ENCODE measurements at places on chromosomes 3 and 15.
A peak's percentile ranks its signal among the peaks of the same experiment; 100 is the strongest.

- DNase-seq = no peak
Measured at GRCh38 chr15:71390096-71390495, 274.8 kb downstream of the THSD4 start.

- DNase-seq = no peak
Measured at GRCh38 chr3:31836131-31837075, 144.7 kb downstream of the OSBPL10 start.

DNA sequence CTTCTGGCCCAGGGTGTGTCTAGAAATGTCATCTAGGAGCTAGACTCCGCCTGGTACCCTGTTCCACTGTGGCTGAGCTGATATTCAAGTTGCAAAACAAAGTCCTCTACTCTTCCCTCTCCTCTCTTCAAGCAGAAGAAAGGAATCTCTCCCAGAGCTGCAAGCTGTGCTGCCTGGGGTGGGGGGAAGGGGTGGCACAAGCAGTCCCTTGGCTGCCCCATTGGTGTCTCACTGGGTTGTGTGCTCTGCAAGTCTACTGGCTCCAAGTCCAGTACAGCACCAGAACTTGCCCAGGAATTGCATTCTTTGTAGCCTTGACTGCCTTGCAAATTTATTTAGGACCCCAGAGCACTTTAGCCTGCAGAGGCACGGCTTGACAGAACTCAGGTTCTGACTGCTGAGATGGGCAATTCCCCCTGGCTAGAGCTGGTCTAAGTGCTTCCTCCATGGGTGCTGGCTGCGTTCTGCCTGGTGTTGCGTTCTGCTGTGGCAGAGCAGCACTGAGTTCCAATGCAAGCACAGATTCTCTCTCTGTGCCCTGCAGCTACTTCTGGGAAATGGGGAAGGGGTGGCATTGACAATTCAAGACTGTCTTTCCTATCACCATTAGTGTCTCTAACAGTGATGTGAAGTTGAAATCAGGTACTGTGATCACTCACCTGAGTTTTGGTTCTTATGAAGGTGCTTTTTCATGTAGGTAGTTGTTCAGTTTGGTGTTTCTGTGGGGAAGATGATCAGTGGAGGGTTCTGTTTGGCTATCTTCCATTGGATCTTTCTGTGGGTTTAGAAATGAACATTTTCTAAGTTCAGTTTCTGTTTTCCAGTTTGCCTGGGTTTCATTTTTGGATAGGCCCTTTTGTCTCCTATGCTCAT is 39.5 kb downstream of the OXSR1 start:
- DNase-seq = no peak

- no peak for DNase-seq
Measured at GRCh38 chr15:57943171-57943570, 122.3 kb downstream of the ALDH1A2 start.

GRCh38 chr15:42123546-42123945 is 29.2 kb upstream of the PLA2G4D start:
- no peak for DNase-seq

DNA sequence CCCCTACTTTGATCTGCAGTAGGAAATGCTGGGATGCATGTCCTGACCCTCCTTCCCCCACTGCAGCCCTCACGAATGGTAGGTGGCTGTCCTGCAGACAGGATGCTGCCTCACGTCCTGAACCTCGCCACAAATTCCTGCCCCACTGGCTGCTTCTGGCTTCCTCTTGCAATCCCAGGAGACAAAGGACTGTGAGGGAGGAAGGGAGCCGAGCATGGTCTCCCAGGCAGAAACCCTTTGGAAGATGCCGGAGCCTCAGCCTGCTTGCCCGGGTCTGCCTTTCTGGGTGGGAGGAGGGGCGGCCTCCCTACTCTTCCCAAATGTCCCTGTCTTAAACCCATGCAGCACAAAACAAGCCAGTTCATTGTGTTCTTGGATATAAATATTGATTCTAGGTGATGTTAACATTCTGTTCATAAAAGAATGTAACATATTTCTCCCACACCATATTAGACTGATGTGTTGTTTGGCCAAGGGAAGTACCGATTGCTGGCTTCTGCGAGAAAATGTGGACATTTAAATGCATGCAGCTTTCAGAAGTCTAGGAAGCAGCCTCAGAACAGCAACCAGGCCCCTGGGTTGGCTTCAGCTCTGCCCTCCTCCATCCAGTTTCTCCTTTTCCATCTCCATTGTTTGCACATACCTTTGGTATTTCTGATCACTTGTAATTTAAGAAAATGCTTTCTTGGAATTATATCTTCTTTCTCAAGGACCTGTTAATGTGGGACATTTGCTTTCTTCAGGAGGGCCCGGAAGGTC is 75.3 kb downstream of the HMG20A start:
- DNase-seq = no peak

DNA sequence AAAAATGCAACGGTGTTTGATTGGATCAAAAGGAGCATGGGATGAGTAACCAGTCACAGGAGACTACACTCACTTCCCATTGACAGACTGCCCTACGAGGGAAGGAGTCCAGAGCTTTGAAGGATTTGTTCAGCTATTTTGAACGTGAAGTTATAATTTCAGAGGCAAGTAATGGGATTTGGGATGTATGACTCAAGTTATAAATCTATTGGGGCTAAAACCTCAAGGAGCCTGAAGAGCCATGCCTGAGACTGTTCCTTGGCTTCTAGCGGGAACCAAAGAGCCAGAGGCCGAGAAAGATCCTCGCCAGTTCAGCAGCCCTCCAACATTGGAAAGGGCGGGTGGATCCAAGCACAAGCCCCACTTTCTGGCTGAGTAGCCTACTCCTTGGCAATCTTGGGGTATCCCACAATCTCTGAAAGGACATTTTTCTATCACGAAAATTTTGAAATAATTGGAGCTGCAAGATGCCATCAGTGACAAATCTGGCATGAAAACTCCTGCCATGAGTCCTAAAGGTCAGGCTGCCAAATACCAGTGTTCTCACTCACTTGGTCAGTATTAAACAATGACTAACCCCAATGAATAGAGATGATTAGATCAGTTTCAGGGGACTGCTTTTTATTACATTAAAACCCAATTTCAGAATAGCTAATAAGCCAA is 48.6 kb upstream of the SLCO2A1 start:
- DNase-seq = no peak

GRCh38 chr3:195522254-195523023 is 20.7 kb downstream of the PPP1R2 start:
- peak; percentile 24 for DNase-seq

DNA sequence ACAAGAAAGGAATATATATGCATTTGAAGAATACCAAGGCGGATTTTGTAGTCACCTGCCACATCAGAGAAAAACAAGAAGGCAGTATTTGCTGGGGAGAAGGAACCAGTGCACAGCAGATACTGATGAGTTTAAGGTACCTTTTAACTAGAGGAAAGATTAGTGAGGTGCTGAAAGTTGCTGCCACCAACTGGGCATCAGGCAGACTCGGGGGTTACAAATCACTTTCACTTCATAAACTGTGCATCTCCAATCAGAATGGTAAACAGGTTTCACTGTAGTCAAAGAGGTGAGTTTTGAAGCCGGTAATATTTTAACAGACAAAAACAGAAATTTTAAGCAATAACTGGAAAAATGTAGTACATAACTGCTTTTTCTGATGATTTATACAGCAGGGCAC is 4.1 kb downstream of the FBN1 start:
- DNase-seq = peak; percentile 58

DNA sequence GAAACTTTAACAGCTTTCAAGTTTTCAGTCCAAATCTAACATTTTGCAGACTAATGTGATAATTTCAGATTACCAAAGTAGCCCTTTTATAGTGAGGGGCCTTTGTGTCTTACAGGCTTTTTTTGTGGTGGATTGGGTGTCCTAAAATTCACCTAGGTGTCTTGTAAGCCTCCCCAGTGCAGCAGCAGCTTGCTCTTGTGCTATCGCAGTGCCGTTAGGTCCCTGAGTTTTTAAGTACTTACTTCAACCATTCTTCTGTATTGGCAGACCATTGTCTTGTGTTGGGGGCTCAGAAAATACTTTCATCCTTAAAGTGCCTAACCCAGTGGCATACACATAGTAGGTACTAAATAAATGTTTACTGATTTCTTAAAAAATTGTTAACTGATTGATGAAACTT is 2.1 kb downstream of the PDE8A start:
- DNase-seq = no peak

GRCh38 chr15:69394556-69395282 is 19.4 kb upstream of the KIF23 start:
- DNase-seq = peak; percentile 54

DNA sequence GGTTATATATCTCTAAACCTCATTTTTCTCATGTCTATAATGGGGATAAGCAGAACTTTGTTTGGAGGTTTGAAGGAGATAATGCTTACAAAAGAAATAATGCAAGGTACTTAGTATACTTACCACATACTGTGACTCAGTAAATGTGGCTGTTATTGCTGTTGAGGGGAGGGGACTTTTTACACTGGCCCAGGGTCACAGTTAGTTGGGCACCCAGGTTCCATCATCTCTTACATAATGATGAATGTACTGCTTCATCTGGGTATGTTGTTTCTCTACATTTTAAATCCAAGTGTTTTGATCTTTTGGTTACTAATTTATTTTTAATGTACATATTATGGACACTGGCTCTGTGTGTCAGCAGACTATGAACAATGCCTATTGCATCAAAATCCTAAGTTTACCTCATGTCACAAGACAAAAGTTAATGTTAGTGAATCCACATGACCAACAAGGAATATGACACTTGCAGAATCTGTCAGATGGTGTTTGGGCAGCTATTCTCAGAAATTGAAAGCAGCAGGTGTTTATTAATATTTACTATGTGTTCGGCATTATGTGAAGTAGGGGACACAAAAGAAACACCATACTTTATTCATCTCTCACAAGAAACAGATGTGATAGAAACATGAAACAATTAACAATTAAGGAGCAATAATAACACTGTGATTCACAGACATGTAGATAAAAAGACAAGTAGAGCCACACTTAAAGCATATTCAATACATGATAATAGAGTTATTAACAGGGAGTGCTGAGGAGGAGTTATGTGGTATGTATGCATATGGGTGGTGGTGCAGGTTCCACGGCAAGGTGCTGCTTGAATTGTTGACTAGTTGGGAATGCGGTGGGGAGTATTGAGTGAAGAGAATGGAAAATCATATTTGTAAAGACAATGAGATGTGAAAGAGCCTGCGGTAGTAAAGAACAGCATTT is 109.7 kb downstream of the GALK2 start:
- DNase-seq = peak; percentile 26

- no peak for DNase-seq
Measured at GRCh38 chr3:48428088-48428571, 1.8 kb downstream of the PLXNB1 start.

DNA sequence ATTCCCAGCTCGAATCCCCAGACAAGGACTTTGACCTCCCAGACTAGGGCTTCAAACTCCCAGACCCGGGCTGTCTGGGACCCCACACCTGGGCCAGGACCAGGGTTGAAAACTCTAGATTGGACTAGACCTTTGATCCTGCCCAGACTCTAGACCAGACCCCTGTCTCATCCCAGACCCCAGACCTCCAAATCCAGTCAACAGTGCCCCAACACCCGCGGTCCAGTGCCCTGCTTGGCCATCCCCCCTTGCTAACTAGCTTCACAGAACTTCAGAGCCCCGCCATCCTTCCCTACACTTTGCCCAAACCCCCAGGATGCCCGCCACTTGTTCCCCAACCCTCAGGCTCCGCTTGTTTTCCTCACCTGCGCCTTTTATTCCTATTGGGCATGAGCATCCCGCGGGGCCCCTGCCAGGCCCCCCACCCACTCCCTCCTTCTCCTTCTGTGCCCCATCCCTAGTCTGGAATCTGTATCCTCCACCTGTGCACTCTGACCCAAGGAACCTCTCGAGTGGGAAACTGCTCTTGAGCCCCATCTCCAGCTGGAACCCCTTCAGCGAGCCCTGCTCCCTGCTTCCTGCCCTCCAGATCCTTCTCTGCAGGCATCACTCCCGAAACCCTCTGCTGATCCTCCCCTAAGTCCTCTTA is 604 bp downstream of the GNAI2 start:
- no peak for DNase-seq

DNA sequence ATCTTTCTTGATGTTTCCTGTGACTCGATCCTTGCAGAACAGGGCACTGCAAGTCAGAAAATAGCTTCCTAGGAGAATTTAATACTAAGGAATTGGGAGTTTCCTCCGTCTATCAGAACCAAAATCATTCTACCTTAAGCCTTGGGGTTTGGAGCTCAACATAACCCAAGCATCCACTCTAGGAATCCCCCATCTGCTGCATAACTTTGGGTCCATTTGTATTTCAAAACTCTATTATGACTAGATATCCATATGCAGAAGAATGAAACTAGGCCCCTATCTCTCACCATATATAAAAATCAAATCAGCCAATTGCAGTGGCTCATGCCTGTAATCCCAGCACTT is 61.7 kb upstream of the AKAP13 start:
- no peak for DNase-seq
